ENCODE measurements at places on chromosomes 11 and 22. TPM values are rescaled to one million over a fixed set of nuclear protein-coding genes. Genes with fewer than 3 reads are reported as not detected.

Gene LRRC74B
- not detected for total RNA-seq

Gene LRRC10B
- total RNA-seq = 0.20 TPM

Gene C11orf87
- 1.9 TPM for total RNA-seq

Gene GNG3
- total RNA-seq = 0.13 TPM

Gene HBD
- total RNA-seq = 0.36 TPM

Gene ZNF408
- 6.5 TPM for total RNA-seq

Gene BIRC3
- 2.5 TPM for total RNA-seq

Gene OR6A2
- total RNA-seq = 0.26 TPM

Gene DEUP1
- total RNA-seq = not detected

Gene C11orf42
- total RNA-seq = not detected

Gene RFPL1
- not detected for total RNA-seq

Gene OR5A1
- total RNA-seq = not detected

Gene ROBO3
- 4.2 TPM for total RNA-seq

Gene C1QTNF4
- total RNA-seq = 0.17 TPM

Gene NNMT
- 384 TPM for total RNA-seq

Gene BCO2
- 1.4 TPM for total RNA-seq

Gene DSCAML1
- not detected for total RNA-seq

All from smooth muscle cell of the pulmonary artery (primary cell).